Activated T-cell treated with anti-CD3 and anti-CD28 coated beads, Interleukin-2, amount 50 U/mL, for 4 hours (primary cell): ENCODE measurements at places on chromosomes 1 and 21.

GRCh38 chr1:2019172-2019543, at the start of gene GABRD:
GABRD (plus strand) TSS chr1:2019345; CDS start chr1:2019424, 79 bp downstream.
- DNase-seq: no peak

GRCh38 chr1:107213225-107213624, 72.4 kb downstream of the NTNG1 start:
- no peak for DNase-seq

- DNase-seq: no peak
Measured at GRCh38 chr1:198892065-198892464, 253.2 kb downstream of the PTPRC start.

DNA sequence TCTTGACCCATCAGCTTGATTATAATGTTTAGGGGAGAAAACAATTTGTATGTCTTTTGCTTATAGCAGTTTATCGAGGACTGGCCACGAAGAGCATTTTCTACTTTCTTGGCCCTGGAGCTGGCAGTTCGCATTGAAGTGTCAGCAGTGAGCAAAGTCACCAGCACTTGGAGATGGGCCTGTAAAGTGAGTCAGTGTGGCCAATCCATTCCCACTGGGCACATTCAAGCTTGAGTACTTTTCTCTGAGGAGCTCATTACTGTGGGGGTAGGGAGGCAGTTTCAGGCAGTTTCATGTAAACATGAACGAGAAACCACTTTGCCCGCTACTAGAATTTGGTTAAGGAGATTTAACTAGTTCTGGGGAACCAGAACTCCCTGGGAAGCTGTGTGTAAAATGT, 164.8 kb downstream of the PRDM2 start:
- DNase-seq: no peak

DNA sequence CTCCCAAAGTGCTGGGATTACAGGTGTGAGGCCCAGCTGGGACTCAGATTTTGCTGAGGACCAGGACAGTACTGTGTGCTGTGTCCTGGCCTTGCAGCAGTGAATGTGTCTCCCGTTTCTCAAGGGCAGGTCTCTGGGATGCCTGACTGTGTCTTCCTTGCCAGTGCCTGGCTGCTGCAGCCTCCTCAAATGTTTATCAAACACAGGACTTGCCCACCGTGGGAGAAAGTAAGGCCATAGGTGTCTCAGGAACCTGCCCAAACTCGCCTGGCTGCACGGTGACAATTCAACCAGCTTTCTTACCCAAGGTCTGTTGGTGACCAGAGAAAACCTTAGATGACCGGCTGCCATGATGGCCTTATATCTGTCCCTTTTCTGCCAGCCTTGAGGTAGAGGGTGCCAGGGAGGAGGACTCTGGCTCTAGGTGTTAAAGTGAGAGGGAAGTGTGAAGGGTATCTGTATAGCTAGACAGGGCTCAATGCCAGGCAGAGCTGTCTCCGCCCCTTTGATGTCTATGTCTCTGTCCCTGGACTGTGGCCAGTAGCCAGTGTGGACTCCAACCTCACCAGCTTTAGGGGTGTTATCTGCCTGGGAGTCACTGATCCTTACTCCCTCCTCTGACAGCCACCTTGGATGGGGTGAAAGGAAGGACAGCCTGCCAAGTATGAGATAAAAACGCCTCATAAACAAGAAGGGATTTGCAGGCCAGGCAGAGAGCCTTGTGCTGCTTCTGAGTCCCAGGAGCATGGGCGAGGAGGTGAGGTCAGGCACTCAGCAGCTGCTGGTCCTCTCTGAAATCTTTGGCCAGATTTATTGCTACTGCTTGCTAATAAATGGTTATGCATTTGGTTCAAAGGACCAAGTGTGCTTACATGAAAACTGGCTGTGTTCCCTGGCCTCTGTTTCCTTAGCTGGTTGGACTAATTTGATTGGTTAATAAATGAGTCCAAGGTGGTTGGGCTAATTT, 22.3 kb downstream of the IL6R start:
- no peak for DNase-seq

GRCh38 chr1:32142446-32143301, 34.8 kb downstream of the KPNA6 start:
- DNase-seq: no peak

DNA sequence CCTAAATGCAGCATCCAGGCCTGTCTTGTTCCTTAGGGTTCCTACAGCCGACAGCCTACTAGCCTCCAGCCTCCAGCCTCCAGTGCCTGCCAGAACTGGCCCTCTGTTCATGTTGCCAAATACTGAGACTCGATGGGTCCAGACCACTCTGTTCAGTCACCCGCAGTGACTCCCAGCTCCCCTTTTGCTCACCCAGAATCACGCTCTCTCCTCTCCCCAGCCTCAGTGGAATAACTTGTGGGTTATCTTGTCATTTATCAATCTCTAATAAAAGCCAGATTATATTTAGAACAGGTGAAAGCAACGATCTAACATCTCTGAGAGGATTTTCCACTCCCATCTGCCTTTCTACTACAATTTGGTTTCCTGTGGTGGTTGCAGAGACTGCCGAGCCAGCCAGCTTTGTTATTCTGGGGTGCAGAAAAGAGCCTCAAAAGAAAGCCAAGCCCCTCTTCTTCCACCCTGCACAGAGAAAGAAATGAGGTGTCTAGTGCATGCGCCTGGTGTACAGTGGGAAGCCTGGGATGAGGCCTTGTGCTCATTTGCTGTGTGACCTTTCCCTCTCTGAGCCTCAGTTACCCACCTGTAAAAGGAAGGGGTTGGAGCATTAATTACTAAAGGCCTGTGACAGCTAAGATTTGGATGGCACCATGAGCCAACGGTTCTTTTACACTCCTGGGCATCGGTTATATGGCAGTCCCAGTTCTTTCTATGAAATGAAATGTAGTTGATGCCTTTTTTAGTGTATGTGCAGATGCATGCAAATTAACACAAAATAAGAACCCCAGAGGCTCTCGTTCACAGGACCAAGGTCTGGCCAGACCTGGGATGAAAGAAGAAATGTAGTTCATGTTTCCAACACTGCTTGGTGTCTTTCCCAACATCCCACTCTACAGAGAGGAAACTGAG, 42.9 kb upstream of the ID3 start:
- no peak for DNase-seq

DNA sequence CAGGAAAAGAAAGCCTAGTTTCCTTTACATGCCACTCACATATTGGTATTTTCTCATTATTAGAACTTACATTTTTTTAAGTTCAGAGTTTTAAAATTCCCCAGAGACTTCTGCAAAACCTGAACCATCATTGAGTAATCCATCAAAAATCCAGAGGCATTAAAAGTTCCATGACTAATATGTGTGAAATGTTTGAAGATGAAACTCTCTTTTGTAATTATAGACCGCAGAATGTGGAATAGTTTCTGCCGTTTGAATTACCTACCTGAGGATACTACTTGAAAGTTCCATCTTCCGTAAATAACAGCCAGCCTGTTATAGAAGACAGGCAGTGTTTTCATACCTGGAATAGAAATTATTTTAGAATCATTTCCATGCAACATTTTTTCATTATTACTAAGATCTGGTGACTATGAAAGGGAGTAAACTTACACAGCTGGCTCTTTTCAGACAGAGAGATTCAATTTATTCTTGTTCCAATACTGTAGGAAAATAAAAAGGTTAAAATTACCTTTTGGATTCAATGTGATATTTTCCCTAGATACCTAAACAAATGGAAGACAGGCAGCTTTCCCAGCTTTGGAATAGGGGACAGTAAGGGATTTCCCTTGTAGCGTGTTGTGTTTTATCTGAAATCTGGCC, 131.4 kb downstream of the ST6GALNAC5 start:
- no peak for DNase-seq
